Lung microvascular endothelial cell (primary cell): ENCODE measurements at places on chromosomes 4 and X. TPM values are rescaled to one million over a fixed set of nuclear protein-coding genes. Genes with fewer than 3 reads are reported as not detected.

The COL4A5 gene
- total RNA-seq, result 18.7 and 32.5 TPM in 2 replicates

The STATH gene
- not detected in 2 replicates for total RNA-seq

The RASSF6 gene
- not detected in 2 replicates for total RNA-seq

The C1QTNF7 gene
- total RNA-seq, result not detected in 2 replicates

The SSX1 gene
- not detected in 2 replicates for total RNA-seq

The FAM199X gene
- total RNA-seq, result 19.6 and 22.4 TPM in 2 replicates

The MAMLD1 gene
- total RNA-seq, result 0.22 and 0.79 TPM in 2 replicates

The GAGE12F gene
- total RNA-seq, result not detected in 2 replicates

The INPP4B gene
- total RNA-seq, result 11.3 and 33.5 TPM in 2 replicates

The FABP2 gene
- not detected in 2 replicates for total RNA-seq

The SORBS2 gene
- total RNA-seq, result 94.8 and 143 TPM in 2 replicates

The MSX1 gene
- total RNA-seq, result 0.40 and 2.0 TPM in 2 replicates

The IRS4 gene
- under 0.01 TPM in 2 replicates for total RNA-seq

The MAGEE2 gene
- total RNA-seq, result not detected in 2 replicates

The FGG gene
- not detected in 2 replicates for total RNA-seq

The OTUD6A gene
- not detected in 2 replicates for total RNA-seq

The HSFX2 gene
- total RNA-seq, result 0.22 and 0.40 TPM in 2 replicates

The RNF175 gene
- total RNA-seq, result under 0.01 and 0.20 TPM in 2 replicates

The PFKFB1 gene
- under 0.01 TPM in 1 of 2 replicates, not detected in the other for total RNA-seq

The CSAG2 gene
- total RNA-seq, result not detected in 2 replicates

The TNIP3 gene
- total RNA-seq, result 0.20 and 0.22 TPM in 2 replicates

The XAGE2 gene
- total RNA-seq, result not detected in 2 replicates

The ITM2A gene
- 25.4 and 96.1 TPM in 2 replicates for total RNA-seq

The CSN3 gene
- not detected in 2 replicates for total RNA-seq

The GPR78 gene
- not detected in 2 replicates for total RNA-seq

The MAOA gene
- total RNA-seq, result 114 and 125 TPM in 2 replicates

The TMSB15C gene
- total RNA-seq, result 6.1 and 8.3 TPM in 2 replicates

The CLNK gene
- total RNA-seq, result not detected in 2 replicates

The CSAG3 gene
- total RNA-seq, result not detected in 2 replicates

The DNAAF6 gene
- not detected in 2 replicates for total RNA-seq

The CXCL1 gene
- 10.5 and 36.3 TPM in 2 replicates for total RNA-seq

The RRH gene
- under 0.01 TPM in 1 of 2 replicates, not detected in the other for total RNA-seq

The MAGED4 gene
- total RNA-seq, result 19.8 and 38.9 TPM in 2 replicates

The GSX2 gene
- total RNA-seq, result not detected in 2 replicates

The SLC25A4 gene
- total RNA-seq, result 5.2 and 6.3 TPM in 2 replicates

The PNMA3 gene
- not detected in 2 replicates for total RNA-seq

The USP26 gene
- not detected in 2 replicates for total RNA-seq

The CYP2U1 gene
- total RNA-seq, result 3.7 and 3.8 TPM in 2 replicates

The SLC6A14 gene
- total RNA-seq, result not detected in 2 replicates

The ADRA2C gene
- under 0.01 TPM in 2 replicates for total RNA-seq

The FRAS1 gene
- total RNA-seq, result 0.20 and 0.65 TPM in 2 replicates

The BLTP1 gene
- total RNA-seq, result 47.9 and 69.4 TPM in 2 replicates

The SRD5A3 gene
- total RNA-seq, result 9.1 and 10.0 TPM in 2 replicates

The S100G gene
- total RNA-seq, result not detected in 2 replicates

The CHRDL1 gene
- not detected in 2 replicates for total RNA-seq

The STOX2 gene
- 3.9 and 24.2 TPM in 2 replicates for total RNA-seq

The TCEAL5 gene
- not detected in 2 replicates for total RNA-seq
